ENCODE measurements at places on chromosomes 5 and 9.

DNA sequence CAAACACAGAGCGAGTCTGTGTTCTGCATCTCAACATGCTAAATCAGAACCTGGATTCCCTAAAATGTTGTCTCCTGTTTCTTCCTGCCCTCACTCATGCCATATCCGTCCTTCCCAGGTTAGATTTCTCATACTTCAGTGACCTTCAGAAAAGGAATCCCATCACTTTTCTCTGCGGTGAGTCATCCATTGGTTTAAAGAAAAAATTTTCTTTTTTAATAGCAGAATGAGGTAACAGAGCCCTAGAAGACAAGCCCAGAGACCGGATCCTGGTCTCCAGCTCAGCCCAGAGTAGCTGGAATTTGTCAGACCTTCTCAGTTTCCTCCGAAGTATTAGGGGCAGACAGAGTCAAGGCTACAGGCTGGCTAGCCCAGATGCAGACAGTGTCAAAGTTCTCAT is 143.2 kb upstream of the DMRT1 start:
- no peak for DNase-seq

- DNase-seq: no peak
Observed at GRCh38 chr5:16776611-16777251, 159.4 kb downstream of the MYO10 start.

- DNase-seq: no peak
Observed at GRCh38 chr9:7058473-7058872, 300.7 kb downstream of the KDM4C start.

DNA sequence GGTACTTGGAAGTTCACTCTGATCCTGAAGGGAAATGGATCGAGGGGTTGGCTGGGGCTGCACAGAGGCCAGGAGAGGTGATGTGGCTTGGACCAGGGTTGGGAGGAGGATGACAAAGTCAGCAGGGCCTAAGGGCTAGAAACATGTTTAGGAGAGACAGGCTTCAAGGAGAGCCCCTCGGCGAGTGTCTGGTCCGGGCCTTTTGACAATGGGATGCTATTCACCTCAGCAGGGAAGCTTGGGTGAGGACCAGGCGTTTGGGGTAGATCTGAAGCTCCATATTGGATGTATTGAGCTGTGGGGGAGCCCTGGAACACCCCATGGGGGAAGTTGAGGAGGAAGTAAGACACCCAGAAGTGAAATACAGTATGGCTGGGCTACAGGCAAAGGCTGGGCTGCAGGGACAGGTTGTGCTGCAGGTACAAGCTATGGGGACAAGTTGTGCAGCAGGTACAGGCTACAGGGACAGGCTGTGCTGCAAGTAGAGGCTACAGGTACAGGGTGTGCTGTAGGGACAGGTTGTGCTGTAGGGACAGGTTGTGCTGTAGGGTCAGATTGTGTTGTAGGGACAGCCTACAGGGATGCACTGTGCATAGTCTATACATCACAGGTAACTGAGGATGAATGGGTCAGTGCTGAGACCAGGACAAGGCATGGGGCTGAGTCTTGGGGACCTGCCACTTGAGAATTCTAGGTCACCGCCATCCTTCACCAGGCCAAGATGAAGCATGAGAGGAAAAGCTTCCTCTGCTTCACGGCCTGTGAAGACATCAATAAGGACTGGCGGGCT is 22.7 kb upstream of the FIBCD1 start:
- no peak for DNase-seq

DNA sequence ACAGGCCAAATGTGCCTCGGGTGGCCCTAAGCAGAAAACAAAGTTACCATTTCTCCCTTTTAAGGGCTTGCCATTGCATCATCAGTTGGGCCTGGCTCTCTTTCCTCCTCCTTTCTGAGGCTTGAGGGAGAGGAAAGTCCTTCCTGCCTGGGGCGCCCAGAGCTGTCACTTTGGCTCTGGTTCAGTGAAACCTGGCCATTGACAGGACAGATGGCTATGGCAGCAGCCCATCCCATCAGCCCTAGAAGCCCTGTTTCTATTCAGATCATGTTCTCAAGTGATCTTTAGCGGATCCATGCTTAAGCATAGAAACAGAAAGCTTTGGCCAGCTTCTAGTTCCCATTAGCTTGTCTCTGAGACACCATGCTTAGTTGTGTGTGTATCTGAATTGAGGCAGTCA is 293.4 kb downstream of the YTHDC2 start:
- DNase-seq: no peak

DNA sequence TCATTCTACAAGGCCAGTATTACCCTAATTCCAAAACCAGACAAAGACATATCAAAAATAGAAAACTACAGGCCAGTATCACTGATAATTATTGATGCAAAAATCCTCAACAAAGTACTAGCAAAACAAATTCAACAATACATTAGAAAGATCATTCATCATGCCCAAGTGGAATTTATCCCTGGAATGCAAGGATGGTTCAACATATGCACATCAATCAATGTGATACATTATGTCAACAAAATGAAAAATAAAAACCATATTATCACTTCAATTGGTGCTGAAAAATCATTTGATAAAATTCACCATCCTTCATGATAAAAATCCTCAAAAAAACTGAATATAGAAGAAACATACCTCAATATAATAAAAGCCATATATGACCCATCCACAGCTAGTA is 115.2 kb upstream of the SLC27A6 start:
- no peak for DNase-seq

DNA sequence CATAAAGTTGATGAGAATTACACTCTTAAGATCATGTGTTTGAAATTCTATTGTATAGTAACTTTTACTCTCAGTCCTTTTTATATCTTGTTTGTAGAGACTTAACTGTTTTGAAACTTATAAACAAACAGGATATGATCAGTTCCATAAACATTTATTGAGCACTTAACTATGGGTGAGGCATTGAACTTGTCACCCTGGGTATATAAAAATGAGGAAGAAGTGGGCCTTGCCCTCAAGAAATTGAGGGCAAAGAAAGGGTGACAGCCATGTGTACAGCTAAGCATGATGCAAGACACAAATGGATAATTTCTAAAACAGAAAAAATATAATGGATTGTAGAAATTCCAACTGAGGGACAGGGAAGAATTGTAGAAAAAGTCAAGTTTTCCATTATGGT is 15.7 kb downstream of the UNC13B start:
- DNase-seq: no peak

GRCh38 chr9:125825762-125826161 is 78.6 kb downstream of the PBX3 start:
- no peak for DNase-seq

GRCh38 chr9:127172066-127172707 is 49.8 kb upstream of the ANGPTL2 start:
- no peak for DNase-seq

- no peak for DNase-seq
Observed at GRCh38 chr9:99012957-99013512, 69.3 kb downstream of the COL15A1 start.

GRCh38 chr5:44891116-44891515 is 82.4 kb downstream of the MRPS30 start:
- DNase-seq: no peak

DNA sequence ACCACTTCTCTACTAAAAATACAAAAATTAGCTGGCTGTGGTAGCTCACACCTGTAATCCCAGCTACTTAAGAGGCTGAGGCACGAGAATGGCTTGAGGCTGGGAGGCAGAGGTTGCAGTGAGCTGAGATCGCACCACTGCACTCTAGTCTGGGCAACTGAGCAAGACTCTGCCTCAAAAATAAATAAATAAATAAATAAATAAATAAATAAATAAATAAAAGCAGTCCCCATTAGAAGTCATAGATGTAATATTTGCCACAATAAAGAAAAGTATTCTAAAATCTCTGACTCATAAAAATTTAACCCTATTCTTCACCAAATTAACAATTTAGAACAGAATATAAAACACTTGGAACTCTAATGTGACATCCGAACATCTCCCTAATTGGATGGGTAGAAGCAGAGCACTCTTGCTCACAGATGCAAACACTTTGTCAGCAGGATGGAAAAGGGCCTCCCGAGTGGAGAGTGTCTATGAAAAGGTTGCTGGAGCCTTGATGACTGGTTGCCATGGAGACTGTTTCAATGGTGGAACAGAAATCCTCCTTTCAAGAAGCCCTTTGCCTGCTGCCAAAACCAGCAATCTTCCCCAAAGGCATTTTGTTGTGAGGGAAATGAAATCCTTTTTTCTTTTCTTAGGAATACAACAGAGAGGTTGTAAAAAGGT is 38.9 kb upstream of the TRAF1 start:
- DNase-seq: no peak

DNA sequence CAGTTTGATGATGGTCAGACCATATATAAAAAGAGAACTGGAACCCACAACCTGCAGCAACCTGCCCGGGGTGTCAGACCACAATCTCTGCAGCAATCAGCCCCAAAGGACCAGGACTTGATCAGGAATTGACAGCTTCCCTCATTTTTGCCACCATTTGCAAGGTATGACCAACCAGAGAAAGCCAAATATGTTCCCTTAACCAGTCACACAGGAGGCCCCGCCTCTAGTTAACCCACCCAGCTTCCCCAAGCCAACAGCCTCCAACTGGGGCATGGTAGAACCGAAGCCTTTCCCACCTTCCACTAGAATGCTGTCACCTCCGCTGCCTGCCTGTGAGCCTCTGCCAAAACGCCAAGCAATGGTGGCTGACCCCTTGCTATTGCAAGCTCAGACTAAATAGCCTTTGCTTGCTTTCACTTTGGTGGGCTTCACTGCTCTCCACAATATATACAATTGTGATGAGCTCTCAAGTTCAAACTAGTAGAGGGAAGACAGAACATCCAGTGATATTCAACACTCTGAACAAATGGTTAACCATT is 86.3 kb downstream of the AK8 start:
- no peak for DNase-seq

- DNase-seq: no peak
Observed at GRCh38 chr5:77876316-77876715, 100.2 kb upstream of the TBCA start.

- no peak for DNase-seq
Observed at GRCh38 chr5:60492958-60493357, 207.0 kb downstream of the DEPDC1B start.

DNA sequence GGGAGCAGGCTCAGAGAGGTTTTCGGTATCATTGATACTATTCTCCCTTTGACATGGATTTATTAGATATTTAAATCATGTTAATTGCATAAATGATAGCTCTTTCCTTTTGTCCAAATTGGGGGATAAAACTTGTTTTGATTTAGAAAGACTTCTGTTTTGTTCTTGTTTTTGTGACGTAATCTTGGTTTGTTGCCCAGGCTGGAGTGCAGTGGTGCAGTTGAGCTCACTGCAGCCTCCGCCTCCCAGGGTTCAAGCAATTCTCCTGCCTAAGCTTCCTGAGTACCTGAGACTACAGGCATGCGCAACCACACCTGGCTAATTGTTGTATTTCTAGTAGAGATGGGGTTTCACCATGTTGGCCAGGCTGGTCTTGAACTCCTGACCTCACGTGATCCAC is 7.1 kb downstream of the MAT2B start:
- DNase-seq: no peak

DNA sequence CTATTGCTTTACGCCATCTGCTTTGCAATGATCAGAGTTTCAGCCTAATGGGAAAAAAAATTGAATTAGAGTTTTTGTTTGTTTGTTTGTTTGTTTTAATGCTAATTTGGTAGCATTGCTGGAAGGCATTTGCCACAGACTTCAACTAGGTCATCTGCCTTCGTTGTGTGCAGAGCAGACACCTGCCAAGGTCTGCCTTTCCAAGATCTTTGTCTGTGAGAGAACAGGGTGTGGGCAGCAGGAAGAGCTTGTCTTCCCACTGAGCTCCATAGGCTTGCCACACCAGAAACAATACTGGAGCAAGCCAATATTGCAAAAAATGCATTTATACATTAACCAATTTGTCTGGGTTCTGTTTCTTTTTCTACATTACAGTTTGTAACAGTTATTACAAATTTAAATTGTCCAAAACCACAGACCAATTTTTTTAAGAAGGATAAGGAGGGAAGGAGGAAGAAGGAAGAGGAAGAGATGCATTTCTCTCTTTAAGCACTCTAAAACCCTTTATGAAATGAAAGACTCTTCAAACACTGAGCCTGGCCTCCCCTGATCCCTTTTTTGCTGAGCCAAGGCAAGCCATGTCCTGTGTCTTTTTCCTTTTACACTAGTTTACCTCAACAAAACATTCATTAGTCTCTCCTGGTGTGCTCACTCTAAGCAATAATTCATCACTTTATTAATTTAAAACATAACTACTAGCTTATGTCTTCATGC is 210.5 kb downstream of the SNX18 start:
- DNase-seq: no peak

- DNase-seq: no peak
Observed at GRCh38 chr5:109416882-109417281, 7.1 kb upstream of the PJA2 start.

DNA sequence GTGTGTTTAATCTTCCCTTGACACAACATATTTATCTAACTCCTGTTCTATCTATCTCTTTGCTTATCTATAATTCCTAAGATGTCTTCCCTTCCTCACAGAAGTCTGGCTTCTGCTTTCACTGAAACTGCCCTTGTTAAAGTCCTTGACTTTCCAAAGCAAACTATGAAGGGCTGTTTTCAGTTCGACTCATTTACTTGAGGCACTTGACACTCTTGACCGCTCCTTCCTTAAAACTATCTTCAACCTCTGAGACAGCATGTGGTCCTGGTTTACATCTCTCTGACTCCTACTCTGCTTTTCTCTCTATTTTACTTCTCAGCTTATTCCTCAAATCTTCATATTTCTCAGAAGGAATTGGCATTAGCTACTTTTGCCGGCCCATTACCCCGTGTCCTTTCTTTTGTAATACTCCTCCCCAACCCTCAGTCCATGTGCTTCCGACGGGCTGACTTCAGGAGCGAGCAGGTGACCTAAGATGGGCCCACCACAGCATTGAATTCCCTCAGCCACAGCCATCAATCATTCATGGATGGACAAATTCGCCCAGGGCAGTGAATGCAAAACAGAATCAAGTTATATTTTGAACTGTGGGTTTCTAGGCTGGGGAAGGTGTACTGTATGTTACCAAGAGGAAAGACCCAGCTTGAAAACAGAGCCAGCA is 1089.2 kb downstream of the PTPRD start:
- no peak for DNase-seq

GRCh38 chr5:112492291-112492690 is 73.2 kb upstream of the EPB41L4A start:
- DNase-seq: no peak

DNA sequence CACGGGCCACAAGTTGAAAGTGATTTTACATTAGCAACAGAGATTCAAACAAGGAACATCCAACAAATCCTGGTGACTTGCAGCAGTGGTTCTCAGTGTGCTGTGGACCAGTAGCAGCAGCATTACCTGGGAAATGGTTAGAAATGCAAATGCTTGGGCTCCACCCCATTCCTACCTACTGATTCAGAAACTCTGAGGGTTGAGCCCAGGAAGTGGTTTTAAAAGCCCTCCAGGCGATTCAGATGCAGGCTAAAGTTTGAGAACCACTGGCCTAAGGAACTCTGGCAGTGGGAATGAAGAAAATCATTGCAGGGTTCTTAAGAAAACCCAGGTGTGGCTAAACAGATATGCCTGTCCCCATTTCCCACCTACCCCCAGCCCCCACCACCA is 398.8 kb downstream of the ENC1 start:
- no peak for DNase-seq

DNA sequence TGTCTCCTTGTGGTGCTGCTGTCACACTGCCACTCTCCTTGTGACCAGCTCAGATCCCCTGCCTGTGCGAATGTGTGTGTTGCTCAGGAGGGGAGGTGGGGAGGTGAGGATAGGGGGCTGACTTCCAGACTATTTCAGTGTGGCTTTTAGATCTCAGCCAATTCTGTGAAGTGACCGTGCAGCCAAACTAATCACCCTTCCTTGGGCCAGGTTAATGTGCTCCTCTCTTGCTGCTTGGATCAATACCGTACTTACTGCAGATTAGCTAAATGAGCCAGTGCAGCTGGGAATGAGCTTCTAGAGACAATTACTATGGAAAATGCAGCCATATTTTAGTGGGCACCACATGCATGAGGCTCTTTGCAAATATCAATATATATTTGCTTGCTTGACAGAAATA is 206.0 kb downstream of the MELK start:
- no peak for DNase-seq
